ENCODE measurements at places on chromosomes 11 and 22. TPM values are rescaled to one million over a fixed set of nuclear protein-coding genes. Genes with fewer than 3 reads are reported as not detected.
A peak's percentile ranks its signal among the peaks of the same experiment; 100 is the strongest.

GRCh38 chr22:39229075-39229474, 15.7 kb downstream of the PDGFB start:
- no peak for DNase-seq

SEC14L6 gene
- total RNA-seq, result 1.1 TPM

DNA sequence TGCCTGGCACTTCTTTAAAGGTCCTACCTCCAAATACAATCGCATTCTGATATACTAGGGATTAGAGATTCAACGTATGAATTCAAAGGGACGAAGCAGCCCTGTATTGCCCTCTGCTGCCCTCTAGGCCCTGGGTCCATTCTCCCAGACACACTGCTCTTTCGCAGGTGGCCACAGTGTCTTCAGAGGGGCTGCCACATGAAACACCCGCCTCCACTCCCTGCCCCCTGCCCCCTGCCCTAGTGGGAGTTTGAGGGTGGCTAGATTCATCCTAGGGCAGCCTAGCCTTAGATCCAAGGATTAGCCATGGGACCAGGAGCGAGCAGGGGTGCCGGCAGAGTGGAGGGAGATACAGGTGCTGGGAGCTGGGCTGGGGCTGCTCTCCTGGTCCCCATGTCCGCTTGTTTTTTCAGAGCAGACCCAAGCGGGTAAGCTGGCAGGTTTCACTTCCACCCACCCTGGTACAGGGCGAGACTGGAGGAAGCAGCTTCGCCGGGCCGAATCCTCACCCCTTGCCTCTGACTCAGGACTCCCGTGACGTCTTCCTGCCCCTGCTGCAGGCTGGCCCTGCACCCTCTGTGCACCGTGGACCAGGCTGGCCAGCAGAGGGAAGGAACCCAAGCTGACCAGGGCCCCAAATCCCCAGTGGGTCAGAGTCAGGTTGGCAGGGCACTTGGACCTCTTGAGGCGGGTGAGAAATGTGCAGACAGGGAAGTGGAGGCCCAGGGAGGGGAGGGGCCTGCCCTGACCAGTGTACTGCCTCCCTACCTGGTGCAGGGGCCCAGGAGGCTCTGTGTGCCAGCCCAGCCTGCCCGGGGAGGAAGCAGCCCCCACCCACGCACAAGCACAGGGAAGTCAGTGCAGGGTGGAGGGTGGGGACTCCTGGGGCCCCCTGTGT, 28.4 kb upstream of the HMOX1 start:
- peak; percentile 74 for DNase-seq

DNA sequence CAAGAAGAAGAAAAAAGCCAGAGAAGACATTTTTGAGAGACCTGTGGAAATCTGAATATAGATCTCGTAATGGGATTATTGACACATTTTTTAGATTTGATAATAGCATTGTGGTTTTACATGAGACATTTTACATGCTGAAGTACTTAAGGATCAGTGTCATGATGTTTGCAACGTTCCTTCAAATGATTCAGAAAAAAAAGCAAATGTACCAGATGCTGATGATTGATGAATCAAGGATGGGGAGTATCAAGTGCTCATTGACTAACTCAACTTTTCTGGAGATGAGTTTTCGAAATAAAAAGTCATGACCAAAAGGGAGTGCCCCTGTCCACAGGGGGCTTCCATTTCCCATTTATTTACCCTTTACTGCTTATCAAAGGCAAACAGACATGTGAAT, 207.0 kb upstream of the SORL1-AS1 start:
- DNase-seq, result no peak

IFITM10 gene
- 0.77 TPM for total RNA-seq

OR4C45 gene
- total RNA-seq, result not detected

DNA sequence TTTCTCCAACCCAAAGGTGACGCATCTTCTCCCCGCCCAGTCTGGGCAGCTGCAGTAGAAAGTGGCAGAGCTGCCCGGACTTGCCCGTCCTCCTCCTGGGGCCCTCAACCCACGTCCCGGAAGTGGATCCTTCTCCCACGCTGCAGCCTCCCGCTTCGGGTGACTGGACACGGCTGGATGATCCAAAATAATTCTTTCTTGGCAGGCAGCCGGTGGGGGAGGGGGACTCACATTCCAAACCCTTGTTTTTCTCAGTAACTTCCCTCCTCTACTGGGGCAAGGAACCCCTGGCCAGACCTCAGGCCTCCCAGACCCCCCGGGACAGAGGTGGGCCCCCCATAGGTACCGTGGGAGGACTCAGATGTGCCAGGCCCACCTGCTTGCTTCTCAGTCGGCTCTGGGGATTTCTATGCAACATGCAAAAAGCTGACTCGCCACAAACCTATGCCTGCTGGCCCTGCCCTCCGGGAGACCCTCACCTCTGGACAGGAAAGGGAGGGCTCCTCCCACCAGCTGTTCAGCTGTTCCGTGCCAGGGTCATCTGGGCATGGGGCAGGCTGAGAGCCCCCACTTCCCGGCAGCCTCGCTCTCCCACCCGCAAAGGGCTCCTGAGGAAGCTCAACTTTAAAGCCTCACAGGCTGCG, 1.4 kb downstream of the PLXNB2 start:
- no peak for DNase-seq

LINC01488 gene
- total RNA-seq, result not detected

TKFC gene
- total RNA-seq, result 59.0 TPM

DNA sequence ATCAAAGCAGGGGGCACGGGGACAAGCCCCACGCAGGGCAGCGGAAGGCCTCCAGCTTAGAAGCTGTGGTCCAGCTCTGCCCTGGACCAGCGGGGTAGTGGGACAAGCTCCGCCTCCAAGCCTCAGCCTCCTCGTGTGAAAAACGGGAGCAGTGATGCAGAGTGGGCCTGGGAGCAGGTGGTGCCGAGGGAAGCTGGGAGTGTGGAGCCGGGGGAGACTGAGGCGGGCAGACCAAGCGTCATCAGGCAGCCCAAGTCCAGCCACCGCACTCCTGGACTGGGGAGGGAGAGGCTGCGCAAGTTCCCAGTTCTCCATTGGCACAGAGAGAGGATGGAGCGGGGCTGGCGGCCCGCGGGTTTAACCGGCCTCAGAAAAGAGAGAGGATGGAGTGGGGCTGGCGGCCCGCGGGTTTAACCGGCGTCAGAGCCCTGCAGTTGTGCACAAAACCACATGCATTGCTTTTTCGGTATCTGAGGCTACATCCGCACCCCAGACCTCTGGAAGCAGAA, 68.1 kb upstream of the PHF21B start:
- no peak for DNase-seq

- no peak for DNase-seq
These were observed 3.1 kb upstream of the EXPH5 start for GRCh38 chr11:108596701-108597100.

- no peak for DNase-seq
These were observed 66.7 kb downstream of the CEP164 start for GRCh38 chr11:117394221-117394925.

DNA sequence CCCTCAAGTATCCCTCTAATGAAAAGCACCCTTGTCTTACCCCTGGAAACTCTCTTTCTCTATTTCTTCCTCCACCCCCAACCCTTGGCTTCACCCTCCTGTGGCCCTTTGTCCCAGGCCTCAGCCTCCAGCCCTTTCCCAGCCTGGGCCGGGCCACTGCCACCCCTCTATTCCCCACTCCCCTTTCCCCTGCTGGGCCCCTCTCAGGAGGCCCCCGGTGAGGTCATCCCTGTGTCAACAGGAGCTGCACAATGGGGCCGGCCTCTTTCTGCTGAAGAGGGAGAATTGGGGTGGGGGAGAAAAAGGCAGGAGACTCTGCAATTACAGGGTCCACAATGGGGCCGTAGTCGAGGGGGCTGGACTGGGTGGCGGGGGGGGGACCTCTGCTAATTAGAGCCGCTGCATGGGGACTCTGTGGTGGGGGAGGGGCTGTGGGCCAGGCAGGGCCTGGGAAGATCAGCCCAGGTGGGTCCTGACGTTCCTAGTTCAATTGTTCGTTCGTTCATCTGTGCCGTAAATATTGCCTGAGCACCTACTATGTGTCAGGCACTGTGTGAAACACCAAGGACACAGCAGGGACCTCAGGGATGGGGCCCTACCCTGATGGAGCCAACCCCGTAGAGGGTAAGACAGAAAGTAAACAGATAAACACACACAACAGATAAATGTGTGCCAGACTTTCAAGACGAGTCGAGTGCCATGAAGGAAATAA, 18.5 kb upstream of the MPPED1 start:
- DNase-seq, result no peak

GRCh38 chr11:6110011-6110410, 2.5 kb downstream of the OR56B4 start:
- no peak for DNase-seq

IGSF22 gene
- 0.35 TPM for total RNA-seq

MS4A12 gene
- not detected for total RNA-seq

PGR gene
- 0.07 TPM for total RNA-seq

CATSPERZ gene
- total RNA-seq, result 1.3 TPM

GRCh38 chr11:26186389-26186788, 145.5 kb upstream of the ANO3 start:
- DNase-seq, result no peak

- no peak for DNase-seq
These were observed 46.2 kb downstream of the FAM168A start for GRCh38 chr11:73551677-73552076.

- DNase-seq, result no peak
These were observed 107.5 kb upstream of the THY1 start for GRCh38 chr11:119530509-119530908.

DNA sequence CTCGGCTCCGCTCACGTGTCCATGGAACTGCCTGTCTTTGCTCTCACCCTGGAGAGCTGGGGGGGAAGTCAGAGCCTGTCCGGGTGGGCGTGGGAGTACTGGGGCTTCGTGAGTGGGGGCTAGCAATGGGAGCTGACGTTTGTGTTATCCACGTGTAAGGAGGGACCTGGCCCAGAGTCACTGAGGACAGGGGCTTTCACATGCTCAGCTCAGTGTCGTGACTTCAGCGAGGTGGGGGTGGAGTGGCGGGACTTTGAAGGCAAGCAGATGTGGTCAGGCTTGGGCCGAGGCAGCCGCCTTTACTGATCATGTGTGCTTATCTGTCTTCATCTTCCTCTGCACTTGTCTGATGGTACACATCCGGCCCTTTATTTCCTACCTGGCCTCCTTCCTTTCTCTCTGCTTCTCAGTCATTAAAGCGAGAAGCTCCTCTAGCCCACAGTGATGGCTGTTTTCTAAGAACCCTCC, 113.1 kb upstream of the NNMT start:
- DNase-seq, result no peak

DNA sequence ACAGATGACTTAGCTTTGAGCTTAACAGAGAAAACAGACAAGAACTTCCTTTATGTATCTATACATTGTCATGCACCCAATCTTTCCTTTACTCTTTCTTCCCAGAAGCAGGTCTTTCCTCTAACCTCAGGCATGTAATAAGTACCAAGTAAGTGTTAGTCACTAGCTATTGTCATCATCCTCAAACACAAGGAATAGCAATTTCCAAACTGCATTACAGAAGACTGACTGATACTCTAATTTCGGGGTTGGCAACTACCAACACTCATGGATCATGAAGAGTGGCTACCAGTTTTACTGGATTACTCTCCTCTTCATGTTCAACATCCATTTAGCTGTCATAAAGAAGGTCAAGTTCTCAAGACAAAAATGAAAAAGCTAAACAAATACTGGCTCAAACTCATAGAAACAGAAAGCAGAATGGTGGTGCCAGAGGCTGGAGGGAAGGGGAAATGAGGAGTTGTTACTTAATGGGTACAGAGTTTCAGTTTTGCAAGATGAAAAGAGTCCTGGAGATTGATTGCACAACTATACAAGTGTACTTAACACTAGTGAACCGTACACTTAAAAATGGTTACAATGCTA, 111.6 kb downstream of the SIK3 start:
- DNase-seq, result no peak

DNA sequence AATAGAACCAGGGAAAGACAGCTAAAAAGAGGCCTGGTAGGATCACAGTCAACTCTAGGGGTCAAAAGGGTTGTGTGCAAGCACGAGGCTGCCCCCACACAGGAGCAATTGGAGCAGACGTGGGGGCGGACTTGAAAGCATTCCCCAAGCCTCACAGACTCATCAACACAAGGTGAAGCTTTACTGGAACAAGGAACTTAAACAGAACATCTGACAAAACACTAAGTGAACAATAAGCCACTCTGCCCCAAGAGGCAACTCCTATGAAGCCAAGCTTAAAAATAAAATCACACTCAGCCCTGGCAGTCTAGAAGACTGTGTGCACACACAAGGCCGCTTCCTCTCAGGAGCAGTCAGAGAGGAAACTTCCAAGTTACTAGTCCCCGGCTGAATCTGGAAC, 32.2 kb upstream of the TEAD1 start:
- no peak for DNase-seq

MED15 gene
- 46.0 TPM for total RNA-seq

GRCh38 chr22:46626911-46627805, 7.0 kb downstream of the GRAMD4 start:
- peak; percentile 94 for DNase-seq

CAPN1 gene
- 178 TPM for total RNA-seq

- peak; percentile 85 for DNase-seq
These were observed 64.5 kb downstream of the AMBRA1 start for GRCh38 chr11:46529095-46529905.

GRCh38 chr11:108115500-108116140, 5.7 kb upstream of the ACAT1 start:
- DNase-seq, result peak; percentile 36

APOL5 gene
- total RNA-seq, result not detected

GSTT2B gene
- 4.5 TPM for total RNA-seq

- DNase-seq, result no peak
These were observed 48.6 kb upstream of the OLFML1 start for GRCh38 chr11:7436657-7437056.

Data from H9 (cell line).